Motor neuron (in vitro differentiated cells): ENCODE measurements at places on chromosomes 5 and 9.

DNA sequence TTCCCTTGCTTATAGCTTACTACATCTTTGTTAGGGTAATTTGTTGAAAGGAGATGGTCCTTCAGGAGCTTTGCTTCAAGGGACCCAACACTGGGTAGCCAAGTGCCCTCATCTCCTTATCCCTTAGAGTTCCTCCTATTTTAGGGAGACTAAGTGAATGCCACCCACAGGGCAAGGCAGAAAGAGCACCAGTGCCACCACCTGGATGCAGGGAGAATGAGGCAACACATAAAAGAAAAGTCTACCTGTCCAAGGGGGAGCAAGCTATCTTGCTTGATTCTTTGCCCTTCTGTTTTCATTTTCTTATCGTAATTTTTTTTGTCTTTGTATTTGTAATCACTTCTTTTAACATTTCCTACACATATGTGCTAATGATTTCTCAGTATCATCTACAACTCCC lies 205.5 kb downstream of the NPR3 start:
- ATAC-seq: peak; percentile 65

DNA sequence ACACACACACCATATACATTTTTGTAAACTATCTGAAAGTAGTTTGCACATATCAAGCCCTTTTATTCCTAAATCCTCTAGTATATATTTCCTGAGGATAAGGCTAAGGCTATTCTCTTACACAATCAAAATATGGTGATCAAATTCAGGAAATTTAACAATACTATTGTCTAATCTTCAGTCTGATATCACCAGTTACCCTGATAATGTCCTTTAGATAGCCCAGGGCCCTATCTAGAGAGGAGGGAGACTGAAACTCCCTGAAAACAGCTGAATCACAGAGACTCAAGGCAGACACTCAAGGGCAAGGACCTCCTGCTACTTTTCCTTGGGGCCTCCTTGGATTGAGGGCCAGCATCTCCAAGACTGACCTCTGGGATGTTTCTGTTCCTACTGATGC lies 30.4 kb downstream of the PTTG1 start:
- no peak for ATAC-seq

DNA sequence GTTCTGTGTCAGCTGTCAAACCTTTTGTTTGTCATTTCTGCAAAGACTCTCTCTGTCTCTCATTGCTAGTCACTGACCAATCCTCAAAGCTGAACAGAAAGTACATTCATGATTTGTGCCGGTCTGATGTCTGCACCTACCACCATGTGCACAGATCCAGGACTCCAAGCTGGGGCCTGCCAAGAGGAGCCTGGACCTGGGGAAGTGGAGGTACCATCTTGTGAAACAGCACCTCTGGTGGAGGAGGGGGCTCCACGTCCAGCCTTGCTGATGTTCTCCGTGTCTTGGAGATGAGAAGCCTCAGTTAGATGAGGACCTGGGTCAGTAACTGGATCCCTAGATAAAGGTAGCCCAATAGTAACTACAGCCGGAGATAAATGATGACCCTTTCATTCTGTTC lies 98.9 kb downstream of the TENT4A start:
- ATAC-seq: no peak

GRCh38 chr5:177070536-177071191 lies 16.1 kb upstream of the FGFR4 start:
- ATAC-seq: no peak

DNA sequence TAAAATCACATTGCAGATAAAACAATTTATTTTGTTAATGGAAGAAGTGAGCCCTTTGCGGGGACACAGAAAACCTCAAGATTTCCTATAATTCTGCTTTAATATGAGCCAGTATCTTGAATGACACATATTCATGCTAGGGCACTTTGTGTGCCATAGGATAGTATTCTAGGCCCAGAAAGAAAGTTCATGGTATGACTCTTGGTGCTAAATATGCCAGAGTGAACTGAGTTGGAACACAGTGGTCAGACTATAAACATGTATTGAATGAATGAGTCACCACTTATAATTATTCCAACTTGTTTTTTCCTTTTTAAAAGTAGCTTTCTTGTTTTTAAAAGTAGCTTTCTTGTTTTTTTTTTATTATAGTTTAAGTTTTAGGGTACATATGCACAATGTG lies 46.0 kb downstream of the ADAMTS19 start:
- no peak for ATAC-seq

GRCh38 chr9:104921067-104921741 lies 6.8 kb downstream of the ABCA1 start:
- no peak for ATAC-seq
